ENCODE measurements at places on chromosomes 13 and 19.
A peak's percentile ranks its signal among the peaks of the same experiment; 100 is the strongest.

DNA sequence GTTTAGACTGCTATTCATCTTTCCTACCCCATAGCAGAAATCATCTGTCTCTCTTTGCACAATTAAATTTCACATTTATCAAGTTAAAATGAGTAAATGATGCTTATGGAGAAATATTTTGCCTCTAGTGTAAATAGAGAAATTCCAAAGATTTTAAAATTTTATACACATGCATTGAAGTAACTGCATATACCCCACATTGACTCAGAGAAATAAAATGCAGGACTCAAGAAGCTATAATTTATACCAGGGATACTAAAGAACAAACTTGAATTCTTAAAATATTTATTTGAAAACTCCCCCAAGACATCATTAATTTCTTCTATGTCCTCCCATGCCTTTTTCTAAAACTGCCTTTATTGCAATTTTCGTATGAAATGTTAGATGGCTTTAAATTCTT lies 165.8 kb downstream of the DIAPH3 start:
- no peak for DNase-seq

DNA sequence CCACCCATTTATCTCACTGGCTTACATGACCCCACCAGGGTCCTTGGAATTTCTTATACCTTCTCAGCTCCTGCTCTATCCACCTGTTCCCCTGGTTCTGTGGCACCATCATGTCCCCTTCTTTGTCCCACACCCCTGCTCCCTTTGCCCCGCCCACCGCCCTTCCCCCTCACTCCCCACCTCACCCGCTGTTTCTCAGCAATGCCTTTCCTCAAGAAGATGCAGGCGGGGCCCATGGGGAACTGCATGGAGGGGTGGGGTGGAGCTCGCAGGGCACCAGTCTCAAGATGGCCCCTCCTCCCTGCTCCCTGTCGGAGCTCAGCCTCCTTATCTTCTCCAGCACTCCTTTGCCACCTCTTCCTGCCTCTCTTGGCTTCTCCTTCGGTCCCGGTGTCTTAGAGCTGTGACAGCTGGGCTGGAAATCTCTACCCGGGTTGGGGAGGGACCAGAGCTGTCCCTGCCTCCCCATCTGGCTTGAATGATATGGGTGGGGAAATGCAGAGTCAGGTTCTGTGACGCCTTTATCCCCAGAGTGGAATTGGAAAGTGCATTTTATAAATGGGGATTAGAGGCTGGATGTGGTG lies at the start of gene CABP5:
Gene CABP5, minus strand, starts transcription at position 405 of the 584 bp plus-strand sequence. Its CDS starts 157 bp downstream, at position 248.
- no peak for DNase-seq

DNA sequence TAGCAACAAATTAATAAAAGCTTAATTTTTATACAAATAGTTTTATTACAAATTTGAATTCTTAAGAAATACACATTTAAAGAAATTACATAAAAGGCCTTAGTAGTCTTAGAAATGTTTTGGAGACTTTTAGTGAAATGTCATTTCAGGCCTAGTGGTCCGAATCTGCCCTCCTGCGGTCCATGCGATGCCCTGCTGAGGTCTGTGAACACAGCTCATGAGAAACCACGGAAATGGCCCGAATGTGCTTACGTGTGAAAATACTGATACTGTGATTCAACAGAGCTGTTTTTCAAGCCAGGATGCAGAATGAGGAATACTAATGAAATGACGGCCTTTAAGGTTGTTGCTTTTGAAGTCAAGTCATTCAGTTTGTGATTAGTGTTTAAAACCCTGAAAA lies 157.9 kb downstream of the COL4A1 start:
- DNase-seq, result no peak

- peak; percentile 46 for DNase-seq
Observed at GRCh38 chr19:34173193-34173956, 1.1 kb downstream of the LSM14A start.

DNA sequence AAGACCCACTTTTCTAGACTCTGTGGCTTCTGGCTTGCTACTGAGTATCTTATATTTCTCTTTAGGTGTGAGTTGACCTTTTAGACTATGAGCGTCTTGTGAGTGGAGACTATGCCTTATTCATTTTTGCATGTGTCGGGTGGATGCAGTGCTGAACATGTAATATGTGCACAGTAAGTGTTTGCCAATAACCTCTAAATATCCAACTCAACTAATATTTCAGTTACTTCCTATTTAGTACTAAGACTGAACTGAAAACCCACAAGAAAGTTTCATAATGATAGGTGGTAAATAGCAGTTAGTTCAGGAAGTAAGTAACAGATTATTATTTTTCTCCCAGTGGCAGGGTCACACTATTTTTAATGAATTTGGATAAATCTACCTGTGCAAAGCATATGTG lies 269.3 kb downstream of the KCNRG start:
- DNase-seq, result no peak

DNA sequence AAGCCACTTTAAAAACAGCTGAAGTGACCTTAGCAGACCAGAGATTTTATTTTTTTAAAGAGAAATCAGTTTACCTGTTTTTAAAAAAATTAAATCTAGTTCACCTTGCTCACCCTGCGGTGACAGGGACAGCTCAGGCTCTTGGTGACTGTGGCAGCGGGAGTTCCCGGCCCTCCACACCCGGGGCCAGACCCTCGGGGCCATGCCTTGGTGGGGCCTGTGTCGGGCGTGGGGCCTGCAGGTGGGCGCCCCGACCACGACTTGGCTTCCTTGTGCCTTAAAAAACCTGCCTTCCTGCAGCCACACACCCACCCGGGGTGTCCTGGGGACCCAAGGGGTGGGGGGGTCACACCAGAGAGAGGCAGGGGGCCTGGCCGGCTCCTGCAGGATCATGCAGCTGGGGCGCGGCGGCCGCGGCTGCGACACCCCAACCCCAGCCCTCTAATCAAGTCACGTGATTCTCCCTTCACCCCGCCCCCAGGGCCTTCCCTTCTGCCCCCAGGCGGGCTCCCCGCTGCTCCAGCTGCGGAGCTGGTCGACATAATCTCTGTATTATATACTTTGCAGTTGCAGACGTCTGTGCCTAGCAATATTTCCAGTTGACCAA lies 10.8 kb downstream of the PLPPR3 start:
- no peak for DNase-seq

GRCh38 chr19:16587833-16588823 lies 15.9 kb upstream of the SLC35E1 start:
- DNase-seq, result peak; percentile 56
